Stimulated activated CD8-positive, alpha-beta memory T cell treated with anti-CD3 and anti-CD28 coated beads, Interleukin-15, amount 100 ng/mL, for 4 hours (primary cell): ENCODE measurements at places on chromosomes 2 and 18.

GRCh38 chr2:241208058-241208457 lies 19.6 kb downstream of the ANO7 start:
- no peak for DNase-seq

- no peak for DNase-seq
Observed at GRCh38 chr2:31137211-31138036, 816 bp downstream of the GALNT14 start.

DNA sequence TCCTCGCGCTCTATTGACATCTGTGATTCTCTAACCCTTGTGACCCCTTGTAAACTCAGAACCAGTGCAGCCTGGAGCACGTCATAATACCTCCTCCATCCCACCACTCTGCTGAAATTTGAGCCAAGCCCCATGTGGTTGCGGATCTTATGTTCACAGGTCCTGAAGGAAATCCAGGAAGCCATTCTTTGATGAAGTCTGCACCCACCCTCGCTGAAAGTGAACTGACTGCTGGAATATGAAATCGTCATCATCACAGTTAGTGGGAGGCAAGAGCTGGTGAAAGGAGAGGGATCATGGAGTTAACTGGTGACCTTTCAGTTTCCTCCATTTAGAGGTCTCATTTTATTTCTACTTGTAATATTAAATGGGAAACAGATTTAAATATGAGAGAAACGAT lies 21.6 kb downstream of the ZEB2 start:
- DNase-seq: no peak

- no peak for DNase-seq
Observed at GRCh38 chr2:20365249-20365817, 14.7 kb upstream of the PUM2 start.

- no peak for DNase-seq
Observed at GRCh38 chr18:75433098-75433497, 5.6 kb upstream of the SMIM21 start.
